ENCODE measurements at places on chromosomes 1 and 21.

- DNase-seq = no peak
These were observed 9.9 kb downstream of the MYOM3 start for GRCh38 chr1:24101796-24102586.

DNA sequence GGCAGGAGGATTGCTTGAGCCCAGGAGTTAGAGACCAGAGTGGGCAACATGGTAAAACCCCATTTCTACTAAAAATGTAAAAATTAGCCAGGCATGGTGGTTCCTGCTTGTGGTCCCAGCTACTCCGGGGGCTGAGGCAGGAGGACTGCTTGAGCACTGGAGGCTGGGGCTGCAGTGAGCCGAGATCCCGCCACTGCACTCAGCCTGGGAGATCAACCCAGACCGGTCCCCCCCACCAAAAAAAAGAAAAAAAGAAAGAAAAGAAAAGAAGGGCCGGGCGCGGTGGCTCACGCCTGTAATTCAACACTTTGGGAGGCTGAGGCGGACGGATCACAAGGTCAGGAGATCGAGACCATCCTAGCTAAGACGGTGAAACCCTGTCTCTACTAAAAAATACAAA is 1.8 kb upstream of the GMEB1 start:
- no peak for DNase-seq

- DNase-seq = no peak
These were observed 5.0 kb downstream of the CHODL start for GRCh38 chr21:18249672-18250071.

GRCh38 chr1:219088778-219089557 is 84.7 kb upstream of the LYPLAL1 start:
- no peak for DNase-seq

- DNase-seq = no peak
These were observed 17.8 kb downstream of the GBP6 start for GRCh38 chr1:89381618-89382017.

GRCh38 chr1:235087906-235088305 is 40.7 kb downstream of the TOMM20 start:
- no peak for DNase-seq

DNA sequence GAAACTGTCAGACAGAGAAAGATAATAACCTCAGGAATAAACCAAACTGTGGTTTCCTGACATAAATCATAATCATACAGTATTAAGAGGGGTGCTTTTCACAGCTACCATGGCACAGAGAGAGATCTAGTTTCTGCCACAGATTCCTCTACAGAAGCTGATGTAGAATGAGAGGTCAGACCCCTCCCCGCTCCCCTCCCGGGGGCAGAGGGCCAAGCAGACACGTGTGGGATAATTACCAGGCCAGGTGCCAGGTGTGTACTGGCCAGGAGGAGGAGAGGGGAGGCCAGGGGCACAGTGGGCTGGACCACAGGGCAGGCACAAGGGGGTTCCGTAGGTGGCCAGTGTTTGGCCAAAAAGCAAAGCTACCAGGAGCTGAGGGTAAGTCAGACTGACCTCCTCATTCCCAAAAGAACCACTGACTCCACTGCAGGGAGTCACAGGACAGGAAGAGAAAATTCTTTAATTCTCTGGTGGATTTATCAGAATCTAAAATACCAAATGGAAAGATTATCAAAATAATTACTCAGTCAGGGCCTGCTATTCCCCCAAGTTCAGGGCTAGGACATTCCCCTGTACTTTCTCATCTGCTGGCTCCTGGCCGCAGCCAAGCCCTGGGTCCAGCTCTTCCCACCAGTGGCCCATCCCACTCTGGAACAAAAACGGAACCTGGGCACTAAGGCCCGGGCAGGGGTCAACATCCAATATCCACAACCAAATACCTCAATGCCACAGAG is 30.0 kb downstream of the C2CD2 start:
- DNase-seq = no peak

All from NCI-H1436 (cell line).